Large intestine (tissue), 12 donors: ENCODE measurements at places on chromosomes 1 and 21. TPM values are rescaled to one million over a fixed set of nuclear protein-coding genes. Genes with fewer than 3 reads are reported as not detected.

- H3K27ac ChIP-seq: no peak overlapping the region
- DNase-seq: no peak
- H3K27me3 ChIP-seq: no peaks in the 10 kb centered on the region
- H3K36me3 ChIP-seq: no peaks in the 10 kb centered on the region
- no peaks in the 10 kb centered on the region for H3K4me1 ChIP-seq
- H3K4me3 ChIP-seq: no peak overlapping the region
These were observed 627.4 kb upstream of the NR5A2 start for GRCh38 chr1:199399996-199400724.

DNA sequence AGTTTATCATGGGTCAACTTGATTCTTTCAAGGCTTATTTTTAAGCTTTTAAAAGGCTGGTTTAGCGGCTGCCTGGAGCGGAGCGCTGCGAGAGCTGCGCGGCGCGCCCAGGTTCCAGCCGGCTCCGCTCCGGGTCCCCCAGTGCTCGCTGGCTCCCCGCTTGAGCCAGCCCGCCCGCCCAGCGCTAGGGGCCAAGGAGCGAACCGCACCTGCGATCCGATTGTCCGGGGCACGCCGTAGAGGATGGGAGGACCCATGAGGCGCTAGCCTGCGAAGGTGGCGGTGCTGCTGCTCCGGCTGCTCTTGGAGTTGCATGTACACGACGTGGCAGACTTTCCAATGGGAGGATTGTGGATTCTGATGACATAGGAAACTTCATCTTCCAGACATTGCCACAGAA, 9.9 kb upstream of the CFHR4 start:
- H3K27ac ChIP-seq: no peak overlapping the region
- H3K36me3 ChIP-seq: no peaks in the 10 kb centered on the region
- no peak overlapping the region for H3K4me3 ChIP-seq
- peaks cover 5% of the 10 kb centered on the region for H3K27me3 ChIP-seq
- no peaks in the 10 kb centered on the region for H3K4me1 ChIP-seq
- no peak for DNase-seq

DNA sequence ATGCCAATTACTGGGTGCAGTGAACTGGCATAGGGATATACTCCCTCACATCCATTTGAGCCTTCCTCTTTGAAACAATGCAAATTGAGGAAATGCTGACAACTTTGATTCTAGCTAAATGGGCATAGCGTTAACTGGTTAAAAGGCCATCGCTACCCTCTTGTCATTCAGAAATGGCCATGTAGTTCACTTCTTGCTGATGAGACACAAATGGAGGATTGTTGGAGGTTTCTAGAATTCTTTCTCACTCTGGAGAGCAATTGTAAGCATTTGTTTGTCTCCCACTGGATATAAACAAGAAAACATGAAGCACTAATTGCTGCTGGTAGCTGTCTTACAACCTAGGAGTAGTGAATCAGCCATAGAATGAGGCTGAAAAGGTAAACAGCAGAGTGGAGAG, 14.4 kb downstream of the PRDX6 start:
- H3K27ac ChIP-seq: no peak overlapping the region
- H3K36me3 ChIP-seq: peaks cover 25% of the 10 kb centered on the region
- no peaks in the 10 kb centered on the region for H3K27me3 ChIP-seq
- no peaks in the 10 kb centered on the region for H3K4me1 ChIP-seq
- no peak for DNase-seq

Gene PEX10
- 20.5 TPM for polyA plus RNA-seq

- no peaks in the 10 kb centered on the region for H3K27me3 ChIP-seq
- H3K36me3 ChIP-seq: no peaks in the 10 kb centered on the region
- DNase-seq: no peak
These were observed 181.9 kb downstream of the SPATA17 start for GRCh38 chr1:217813031-217813430.

DNA sequence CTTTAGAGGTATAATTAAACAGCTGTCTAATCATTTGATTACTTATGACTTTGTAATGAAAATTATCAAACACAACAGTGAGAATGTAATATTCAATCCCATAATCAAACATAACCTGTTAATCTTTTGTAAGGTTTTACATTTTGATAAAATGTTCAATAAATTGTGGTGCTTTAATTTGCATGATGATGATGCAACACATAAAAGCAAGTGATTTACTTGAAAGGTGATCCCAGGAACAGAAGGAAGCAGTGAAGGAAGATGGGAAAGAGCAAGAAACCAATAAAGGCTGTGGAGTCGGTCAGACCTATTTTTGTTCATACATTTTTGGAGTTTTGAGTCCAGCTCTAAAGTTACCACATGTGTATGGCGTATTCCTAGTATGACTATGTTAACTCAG, 29.6 kb downstream of the ZNF695 start:
- H3K4me3 ChIP-seq: no peak overlapping the region
- H3K27ac ChIP-seq: no peak overlapping the region
- no peaks in the 10 kb centered on the region for H3K27me3 ChIP-seq
- no peaks in the 10 kb centered on the region for H3K36me3 ChIP-seq
- DNase-seq: no peak

DNA sequence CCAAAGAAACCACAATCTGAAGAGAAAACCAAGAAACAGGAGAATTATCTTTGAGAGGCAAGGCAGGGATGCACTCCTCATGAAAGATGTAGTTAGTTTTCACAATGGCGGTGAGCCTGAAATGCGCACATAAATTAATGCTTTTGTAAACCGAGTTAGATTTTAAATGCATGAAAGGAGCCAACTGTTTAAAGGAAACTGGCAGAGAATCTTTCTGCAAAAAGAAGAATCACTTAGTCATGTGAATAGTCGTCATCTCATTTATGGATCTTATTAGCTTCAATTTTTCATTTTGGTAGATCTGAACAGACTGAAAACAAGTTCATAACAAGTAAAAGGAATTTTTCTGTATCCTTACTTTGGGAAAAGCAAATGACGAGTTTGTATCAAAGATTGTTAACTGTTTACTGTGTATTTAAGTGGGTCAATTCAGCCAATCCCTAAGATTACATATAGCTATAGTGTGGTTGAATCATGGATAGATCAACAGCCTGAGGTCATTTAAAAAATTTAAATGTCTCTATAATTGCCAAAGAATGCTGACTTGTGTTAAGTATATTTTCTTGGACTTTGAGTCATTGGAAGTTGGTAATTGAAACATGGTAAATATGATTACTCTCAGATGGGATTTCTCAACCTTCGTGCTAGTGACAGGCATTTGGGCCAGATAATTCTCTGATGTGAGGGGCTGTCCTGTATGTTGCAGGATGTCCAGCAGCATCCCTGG, 226.6 kb upstream of the KAZN start:
- no peaks in the 10 kb centered on the region for H3K4me1 ChIP-seq
- H3K36me3 ChIP-seq: no peaks in the 10 kb centered on the region
- no peak for DNase-seq
- no peaks in the 10 kb centered on the region for H3K27me3 ChIP-seq
- no peak overlapping the region for H3K4me3 ChIP-seq
- no peak overlapping the region for H3K27ac ChIP-seq

GRCh38 chr1:45840704-45841103, 37.3 kb downstream of the MAST2 start:
- H3K4me3 ChIP-seq: no peak overlapping the region
- H3K27me3 ChIP-seq: no peaks in the 10 kb centered on the region
- DNase-seq: no peak
- H3K27ac ChIP-seq: no peak overlapping the region
- H3K4me1 ChIP-seq: no peaks in the 10 kb centered on the region
